ENCODE measurements at places on chromosomes 5 and 9.

GRCh38 chr5:124651663-124652513 lies 94.6 kb downstream of the ZNF608 start:
- DNase-seq: peak; percentile 69

DNA sequence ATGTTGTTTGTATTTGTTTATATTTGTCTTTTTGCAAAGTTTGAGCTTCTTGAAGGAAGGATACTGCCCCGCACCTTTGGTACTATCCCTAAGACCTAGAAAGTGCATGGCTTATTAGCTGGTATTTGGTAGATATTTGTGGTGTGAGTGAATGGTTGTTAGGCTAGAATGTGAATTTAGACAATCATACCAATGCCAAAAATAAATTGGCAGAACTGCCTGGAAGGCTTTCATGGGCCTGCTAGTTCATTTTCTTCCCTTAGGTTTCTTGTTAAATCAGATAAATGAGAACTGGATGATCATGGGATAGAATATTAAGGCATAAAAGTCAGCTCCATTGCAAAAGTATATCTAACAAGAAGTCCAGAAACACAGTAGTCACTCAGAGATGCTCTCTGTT lies 147.5 kb upstream of the TSLP start:
- DNase-seq: no peak

DNA sequence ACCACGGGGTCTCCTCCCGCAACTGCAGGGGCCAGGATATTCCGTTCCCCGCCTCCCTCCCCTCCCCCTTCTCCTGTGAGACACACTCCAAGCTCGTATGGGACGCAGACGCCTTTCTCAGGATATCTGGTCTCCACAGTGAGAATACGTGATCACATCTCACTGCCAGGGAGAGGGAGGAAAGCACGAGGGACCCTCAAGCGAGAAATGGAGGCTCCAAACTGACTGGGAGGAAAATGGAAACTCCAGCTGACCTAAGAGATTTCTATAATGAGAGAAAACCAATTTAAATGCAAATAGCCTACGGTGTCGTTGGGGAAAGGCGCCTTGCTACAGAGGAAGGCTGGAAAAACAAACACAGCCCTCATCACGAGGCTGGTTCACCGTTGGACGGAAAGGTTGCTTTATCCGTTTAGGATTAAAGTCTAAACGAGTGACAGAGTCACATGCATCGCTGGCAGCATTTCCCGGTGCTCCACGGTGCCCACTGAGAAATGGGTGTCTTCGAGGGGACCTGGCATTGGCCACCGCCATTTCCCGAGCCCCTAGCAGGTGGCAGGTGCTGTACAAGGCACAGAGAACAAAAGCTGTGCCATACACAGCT lies 116.9 kb upstream of the CPEB4 start:
- DNase-seq: no peak

DNA sequence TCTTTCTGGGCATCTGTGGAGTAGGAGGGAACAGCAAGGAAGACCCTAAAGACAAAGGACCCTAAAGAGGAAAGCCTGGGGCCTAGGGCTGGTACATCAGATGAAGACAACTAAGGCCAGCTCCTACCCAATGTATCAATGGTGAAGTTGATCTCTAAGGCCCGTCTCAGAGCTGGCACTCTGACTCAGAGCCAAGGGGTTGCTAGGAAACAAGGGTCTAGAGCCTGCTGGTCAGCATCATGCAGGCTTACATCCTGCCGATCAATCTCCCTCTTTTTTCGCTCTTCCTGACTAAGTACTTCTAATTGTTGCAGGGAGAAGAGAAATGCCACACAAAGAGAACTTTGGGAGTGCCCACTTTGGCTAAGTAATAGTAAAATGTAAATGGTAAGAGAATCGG lies 26.2 kb downstream of the TRIM32 start:
- DNase-seq: no peak

GRCh38 chr5:89064054-89064453 lies 181.1 kb upstream of the MEF2C start:
- DNase-seq: peak; percentile 51

DNA sequence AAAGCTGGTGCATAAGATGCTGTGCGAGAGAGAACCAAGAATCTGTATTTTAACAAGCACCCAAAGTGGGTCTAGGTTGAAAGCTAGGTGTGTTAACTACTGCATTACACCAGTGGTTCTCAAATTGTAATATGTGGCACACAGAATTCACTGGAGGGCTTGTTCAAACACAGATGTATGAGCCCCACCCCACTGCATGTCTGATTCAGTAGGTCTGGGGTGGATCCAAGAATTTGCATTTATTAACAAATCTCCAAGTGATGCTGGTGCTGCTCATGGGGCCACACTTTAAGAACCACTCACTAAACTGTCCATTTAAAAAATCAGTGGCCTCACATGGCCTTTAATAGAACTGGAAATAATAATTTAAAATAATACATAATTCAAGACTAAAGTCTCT lies 40.4 kb downstream of the LPAR1 start:
- no peak for DNase-seq

Data from OCI-M1 (cell line).